AG09319 (cell line): ENCODE measurements at places on chromosomes 11 and 22.

- no peak for DNase-seq
Measured at GRCh38 chr11:69316956-69317355, 23.0 kb downstream of the MYEOV start.

GRCh38 chr11:117072517-117073461, 25.4 kb downstream of the SIK3 start:
- DNase-seq: peak; percentile 68

DNA sequence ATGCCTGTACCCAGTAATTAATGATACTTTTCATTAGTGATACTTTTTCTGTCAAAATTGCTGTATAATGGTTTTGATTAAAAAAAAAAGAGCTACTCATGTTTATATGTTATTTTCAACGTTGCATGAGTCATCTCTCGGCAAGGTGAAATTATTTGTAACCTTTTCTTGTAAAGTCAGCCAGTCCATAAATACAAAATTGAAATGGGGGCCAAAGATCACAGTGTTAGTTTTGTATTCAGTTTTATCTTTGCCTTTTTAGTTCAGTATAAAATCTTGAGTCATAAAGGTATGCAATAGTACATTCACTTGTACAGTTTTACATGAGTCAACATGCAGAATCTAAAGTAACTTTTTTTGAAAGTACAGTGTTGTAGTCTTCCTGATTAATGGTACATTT, 4.3 kb downstream of the ARHGEF12 start:
- no peak for DNase-seq

GRCh38 chr11:68270196-68271022, 1.4 kb downstream of the C11orf24 start:
- no peak for DNase-seq

- DNase-seq: peak; percentile 56
Measured at GRCh38 chr11:43852057-43852636, 28.5 kb upstream of the ALKBH3 start.

DNA sequence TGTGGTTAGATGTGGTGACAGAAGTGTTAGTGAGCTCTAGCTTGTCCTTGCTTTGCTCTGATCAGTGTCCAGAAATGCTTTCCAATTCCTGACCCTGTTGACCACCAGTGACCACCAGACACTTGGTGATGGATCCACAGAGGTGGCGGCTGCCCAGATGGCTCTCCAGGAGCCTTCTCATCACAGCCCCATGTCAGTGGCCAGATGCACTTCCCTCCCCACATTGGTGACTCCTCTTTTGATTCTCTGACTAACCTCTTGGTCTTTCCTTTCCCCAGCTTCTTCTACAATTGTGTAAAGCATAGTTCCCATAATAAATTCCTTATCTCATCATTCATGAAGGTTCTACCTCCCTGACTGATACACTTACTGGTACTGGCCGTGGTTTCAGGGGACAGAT, 40.1 kb upstream of the CXCR5 start:
- DNase-seq: no peak

GRCh38 chr22:44944883-44945601, 64.8 kb downstream of the PHF21B start:
- no peak for DNase-seq

- no peak for DNase-seq
Measured at GRCh38 chr11:2890466-2891294, 5.1 kb upstream of the CDKN1C start.

- no peak for DNase-seq
Measured at GRCh38 chr11:81874635-81875034, 859.0 kb downstream of the FAM181B start.

DNA sequence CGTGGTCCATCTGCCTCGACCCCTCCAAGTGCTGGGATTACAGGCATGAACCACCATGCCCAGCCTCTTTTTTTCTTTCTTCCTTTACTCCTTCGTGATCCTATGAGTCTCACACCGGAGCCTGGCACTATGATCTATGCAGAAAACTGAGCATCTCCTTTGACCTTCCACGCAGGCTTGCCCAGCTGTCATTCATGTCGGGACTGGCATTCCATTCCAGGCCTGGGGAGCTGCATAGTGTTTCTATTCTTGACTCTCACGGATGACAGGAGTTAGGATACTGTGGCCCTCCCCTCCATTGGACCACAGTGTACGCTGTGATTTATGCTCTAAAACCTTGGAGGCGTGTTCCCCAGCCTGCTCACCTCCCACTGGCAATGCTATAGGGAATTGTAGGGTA, 611.8 kb downstream of the BRD1 start:
- DNase-seq: no peak

- DNase-seq: no peak
Measured at GRCh38 chr11:13891911-13892310, 70.6 kb upstream of the SPON1 start.

GRCh38 chr22:45942344-45942743, 34.6 kb downstream of the WNT7B start:
- no peak for DNase-seq

GRCh38 chr11:11572386-11572785, 49.4 kb downstream of the GALNT18 start:
- no peak for DNase-seq

DNA sequence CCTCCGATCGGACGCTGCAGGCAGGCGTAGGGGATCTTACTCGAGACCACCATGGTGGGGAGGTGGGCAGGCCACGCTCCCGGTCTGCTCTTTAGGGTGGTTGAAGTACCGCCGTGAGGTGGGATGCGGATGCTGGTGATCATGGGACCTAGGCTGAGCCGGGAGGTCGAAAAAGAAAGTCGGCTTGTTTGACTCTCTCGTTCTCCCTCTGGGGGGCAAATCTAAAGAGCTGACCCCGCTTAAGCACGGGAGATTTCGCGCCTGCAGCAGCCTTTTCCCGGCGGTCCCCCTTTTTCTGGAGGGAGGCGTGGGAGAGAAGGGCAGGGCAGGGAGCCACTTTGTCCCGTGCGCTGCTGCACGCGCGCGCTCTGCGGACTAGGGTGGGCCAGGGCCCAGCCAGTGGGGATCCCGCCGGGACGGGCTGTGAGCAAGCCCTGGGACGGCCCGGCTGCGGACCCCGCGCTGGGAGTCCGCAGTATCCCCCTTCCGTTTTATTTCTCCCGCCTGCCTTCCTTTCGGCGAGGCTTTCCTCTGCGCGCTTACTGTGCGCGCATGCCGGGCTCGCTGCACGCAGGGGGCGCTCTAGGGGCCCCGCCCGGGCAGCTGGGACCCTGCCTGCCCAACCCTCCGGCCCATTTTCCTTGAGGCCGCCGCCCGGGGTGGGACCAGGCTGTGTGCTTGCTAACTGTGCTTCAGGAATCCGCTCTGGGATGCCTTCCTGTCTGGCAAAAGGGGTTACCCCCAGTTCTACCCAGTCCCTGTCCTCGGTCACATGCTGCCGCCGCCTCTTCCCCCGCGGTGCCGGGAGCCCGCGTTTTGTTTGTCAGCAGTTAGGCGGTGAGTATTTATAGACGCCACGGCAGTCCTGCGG, 81.0 kb downstream of the PRR5L start:
- no peak for DNase-seq

- DNase-seq: no peak
Measured at GRCh38 chr11:111474432-111474831, 37.8 kb downstream of the BTG4 start.

- DNase-seq: no peak
Measured at GRCh38 chr22:44894321-44894720, 115.5 kb downstream of the PHF21B start.

DNA sequence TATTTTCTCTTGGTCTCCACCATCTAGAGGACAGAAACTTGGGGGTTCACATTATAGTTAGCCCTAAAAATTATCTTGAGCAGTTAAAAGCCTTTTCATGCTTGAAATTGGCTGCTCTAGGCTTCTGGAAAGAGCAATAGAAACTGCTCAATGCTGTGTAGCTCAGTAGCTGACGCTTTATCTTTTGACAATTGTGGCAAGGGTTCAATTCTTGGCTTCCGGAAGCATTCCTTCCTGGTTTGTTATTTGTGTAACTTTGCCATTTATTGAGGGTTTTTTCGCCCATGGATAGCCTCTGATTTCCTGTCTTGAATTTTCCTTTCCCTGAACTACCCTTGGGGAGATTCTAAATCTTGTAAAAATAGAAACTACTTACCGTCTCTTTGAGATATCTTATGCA, 10.3 kb upstream of the OR56A1 start:
- DNase-seq: no peak

DNA sequence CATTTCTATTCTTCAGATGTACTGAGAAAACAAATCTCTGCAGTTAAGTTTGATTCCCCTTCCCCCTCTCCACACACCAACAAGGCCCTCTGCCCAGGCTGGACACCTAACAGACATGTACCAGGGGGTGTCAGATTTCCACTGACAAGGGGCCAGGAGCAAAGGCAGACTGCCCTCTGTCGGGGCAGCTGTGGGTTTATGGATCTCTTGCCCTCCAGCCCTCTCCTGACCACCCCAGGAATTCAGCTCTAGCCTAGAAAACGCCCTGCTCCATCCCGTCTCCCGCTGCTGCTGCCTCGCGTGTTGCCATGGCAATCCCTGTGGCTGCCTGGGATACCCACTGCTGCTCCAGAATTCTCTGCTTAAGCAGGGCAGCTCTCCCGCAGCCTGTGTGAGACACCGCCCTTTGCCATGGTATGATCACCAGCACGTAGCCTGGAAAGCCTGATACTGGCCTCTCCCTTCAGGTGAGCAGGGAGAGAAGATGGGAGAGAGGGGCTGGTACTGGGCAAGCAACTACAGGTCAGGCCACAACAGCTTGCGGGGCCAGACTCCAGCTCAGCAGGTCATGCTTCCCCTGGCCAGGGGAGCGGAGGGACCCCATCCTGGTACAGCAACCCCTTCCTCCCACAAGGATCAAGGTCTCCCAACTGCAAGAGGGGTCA, 41.6 kb downstream of the BUD13 start:
- DNase-seq: no peak

DNA sequence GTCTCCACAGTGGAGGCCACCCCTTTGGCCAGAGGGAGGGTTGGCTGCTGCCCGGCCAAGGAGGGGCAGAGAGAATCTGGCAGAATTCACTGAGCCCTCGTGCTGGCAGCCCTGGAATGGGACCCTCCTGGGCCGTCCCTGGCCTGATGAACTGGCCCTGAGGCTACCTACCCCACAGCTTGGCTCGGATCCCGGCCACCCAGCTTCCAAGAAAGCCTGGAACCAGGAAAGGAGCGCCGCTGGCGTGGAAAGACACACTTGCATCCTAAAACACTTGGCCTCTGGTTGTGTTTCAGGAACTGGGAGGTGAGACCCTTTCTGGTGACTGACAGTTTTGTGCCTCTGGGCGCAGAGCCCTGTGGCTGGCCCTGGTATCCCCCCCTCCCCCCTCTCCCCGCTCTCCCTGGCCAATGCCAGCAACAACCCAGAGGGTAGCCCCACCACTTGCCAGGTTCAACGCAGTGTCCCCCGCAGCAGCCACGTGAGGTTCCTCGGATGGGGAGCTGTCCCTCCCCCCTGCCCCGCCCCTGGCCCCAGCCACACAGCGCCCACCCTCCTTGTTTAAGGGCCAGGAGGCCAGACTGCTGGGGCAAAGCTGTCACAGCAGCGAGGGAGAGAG, 693 bp downstream of the NFAM1 start:
- no peak for DNase-seq

DNA sequence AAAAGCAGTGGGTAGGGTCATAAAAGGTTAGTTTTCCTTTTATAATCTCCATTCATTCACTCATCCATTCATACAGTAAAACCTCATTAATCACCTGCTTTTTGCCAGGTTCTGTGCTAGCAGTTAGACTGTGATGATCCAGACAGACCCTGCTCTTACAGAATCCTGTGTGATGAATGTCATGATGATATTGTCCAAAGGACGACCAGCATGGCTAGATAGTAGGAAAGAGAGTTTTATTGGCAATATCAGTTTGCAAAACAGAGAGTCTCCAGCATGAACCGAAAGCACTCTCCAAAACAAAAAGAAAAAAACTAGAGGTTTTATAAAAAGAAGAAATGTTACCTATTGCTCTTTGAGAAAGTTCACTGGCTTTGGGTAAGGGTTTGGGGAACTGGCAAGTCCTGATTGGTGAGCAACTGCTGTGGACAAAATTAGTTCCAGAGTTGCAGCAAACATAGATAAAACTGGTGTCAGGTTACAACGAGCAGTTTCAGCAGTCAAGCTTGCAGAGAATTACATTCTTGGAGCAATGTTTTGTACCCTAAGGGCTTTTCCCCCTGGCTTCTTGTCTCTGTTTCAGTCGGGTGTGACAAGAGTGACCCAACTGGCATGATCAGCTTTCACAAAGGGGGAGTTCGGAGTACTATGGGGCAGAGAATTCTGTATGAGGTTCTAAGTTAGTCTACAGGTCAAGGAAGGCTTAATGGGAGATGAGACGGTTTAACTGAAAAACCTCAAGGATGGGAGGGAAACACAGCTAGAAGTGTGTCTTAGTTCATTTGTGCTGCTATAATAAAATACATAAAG, 58.3 kb downstream of the HSD17B12 start:
- peak; percentile 77 for DNase-seq

DNA sequence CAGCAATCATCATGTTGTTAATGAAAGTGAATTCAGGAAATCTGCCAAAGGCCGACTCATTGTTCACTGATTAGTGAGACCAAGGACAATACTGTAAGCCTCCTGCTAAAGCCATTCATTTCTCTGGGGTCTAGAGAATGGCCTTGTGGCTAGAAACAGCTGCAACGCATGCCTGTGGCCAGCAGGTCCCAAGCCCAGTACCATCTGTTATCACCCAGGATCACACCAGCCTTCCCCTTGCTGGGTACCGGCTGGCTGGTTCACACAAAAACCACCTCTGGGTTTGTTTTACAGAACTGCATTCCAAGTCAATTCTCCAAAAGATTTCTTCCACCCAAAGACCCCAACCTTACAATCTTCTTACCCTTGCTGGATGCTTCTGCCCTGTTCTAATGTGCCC, 1.1 kb downstream of the PLAAT5 start:
- no peak for DNase-seq

- no peak for DNase-seq
Measured at GRCh38 chr22:31094021-31094551, 13.0 kb downstream of the SMTN start.

DNA sequence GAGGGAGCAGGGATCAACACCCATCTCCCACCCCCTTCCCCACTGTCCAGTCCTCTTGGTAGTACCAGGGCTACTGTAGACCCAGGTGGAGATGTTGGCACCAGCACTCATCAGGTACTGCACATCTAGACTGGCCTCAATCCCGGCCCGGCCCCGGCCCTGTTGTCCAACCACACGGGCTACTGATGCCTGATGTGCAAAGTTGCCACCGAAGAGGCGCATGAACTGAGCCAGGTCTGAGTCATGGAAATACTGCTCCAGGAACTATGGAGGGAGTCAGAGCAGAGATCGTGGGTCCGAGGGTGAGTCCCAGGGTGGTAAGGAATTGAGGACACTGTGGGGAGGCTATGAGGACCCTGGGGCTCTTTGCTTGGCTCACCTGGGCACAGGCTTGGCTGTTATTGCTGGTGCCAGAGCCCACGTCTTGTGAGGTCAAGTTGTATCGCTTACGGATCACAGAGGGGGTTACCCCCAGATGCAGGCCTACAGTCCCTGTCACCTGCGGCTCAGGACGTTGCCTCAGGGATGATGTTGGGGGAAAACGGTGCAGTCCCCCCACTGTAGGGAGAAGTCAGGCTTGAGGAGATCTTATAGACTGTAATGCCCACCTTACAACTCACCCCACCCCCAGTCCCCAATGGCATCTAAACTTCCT, 2.5 kb downstream of the TPP1 start:
- no peak for DNase-seq
